Thoracic aorta (tissue), 2 donors: ENCODE measurements at places on chromosomes 12 and 14. TPM values are rescaled to one million over a fixed set of nuclear protein-coding genes. Genes with fewer than 3 reads are reported as not detected.
A peak's percentile ranks its signal among the peaks of the same experiment; 100 is the strongest.

DNA sequence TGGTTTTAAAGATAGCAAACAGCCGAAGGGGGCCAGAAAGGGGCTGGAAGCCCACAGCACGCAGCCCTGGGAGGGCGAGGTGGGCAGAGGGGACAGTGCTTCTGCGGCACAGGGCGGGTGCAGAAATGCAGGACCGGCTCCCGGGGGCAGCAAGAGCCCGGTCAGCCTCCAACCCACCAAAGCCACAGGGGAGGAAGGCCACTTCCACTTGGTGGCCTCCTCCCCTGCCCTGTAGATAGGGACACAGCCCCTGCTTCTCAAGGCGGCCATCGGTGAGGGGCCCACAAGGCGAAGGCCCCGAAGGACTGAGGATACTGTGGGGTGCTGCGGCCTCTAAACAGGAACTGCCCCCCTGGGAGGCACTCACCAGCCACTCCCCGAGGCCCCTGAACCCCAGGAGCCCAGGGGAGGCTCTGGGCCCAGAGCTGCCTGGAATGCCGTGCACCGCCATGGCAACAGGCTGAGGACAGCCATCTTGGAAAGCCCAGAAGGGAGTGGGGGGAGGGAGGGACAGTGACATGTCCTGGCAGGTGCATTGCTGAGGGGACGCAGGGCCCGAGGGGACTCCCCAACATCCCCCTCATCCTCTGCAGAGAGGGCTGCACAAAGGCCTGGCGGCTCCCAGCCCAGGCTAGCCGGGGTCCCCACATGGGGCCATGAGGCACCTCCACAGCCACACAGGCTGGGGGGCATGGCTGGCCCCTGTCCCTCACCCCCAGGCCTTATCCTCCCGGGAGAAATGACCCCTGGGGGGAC, 114.7 kb downstream of the NCOR2 start:
- no peaks in the 10 kb centered on the region for H3K36me3 ChIP-seq
- no peak for DNase-seq
- H3K27ac ChIP-seq = peak overlapping the region; percentile 82
- peaks cover 27% of the 10 kb centered on the region for H3K4me1 ChIP-seq
- no peaks in the 10 kb centered on the region for H3K27me3 ChIP-seq

The KRT73 gene
- not detected for total RNA-seq

- no peak for DNase-seq
- no peaks in the 10 kb centered on the region for H3K4me1 ChIP-seq
- no peak overlapping the region for H3K4me3 ChIP-seq
- H3K36me3 ChIP-seq = no peaks in the 10 kb centered on the region
These were observed 66.3 kb downstream of the GPR135 start for GRCh38 chr14:59398841-59399240.

DNA sequence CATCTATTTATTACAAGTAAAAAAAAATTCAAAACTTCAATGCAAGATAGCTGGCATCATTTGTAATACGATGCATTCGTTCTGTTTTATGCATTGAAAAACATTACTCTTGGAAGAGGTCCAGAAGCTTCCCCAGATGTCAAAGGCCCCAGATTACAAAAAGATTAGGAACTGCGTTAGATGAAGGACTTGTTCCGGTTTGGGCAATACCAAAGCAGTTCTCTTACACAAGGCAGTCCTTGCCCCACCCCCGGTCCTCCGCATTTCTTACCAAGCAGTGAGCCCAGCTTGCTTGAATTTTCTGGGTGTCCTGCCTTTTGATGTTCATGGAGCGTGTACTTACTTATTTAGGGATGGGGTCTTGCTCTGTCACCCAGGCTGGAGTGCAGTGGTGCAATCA, 4.8 kb upstream of the HVCN1 start:
- H3K36me3 ChIP-seq = no peaks in the 10 kb centered on the region
- H3K27ac ChIP-seq = peak overlapping the region; percentile 20
